ENCODE measurements at places on chromosomes 11 and 22.

DNA sequence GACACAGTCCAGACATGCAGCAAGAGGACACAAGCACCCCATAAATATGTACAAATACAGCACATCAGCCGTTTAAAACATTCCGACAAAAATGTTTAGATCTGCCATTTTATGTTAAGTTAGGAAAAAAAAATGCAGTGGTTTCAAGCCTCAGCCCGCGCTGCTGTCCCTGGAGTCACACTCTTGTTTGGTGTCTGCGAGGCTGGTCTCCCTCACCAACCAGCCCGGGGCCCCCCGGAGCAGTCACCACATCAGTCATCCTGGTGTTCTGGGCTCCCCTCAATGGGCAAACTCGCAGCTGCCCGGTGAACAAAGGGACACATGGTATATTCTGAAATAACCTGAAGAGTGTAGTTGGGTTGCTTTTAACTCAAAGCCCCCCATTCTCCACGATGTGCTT is 1022.2 kb downstream of the BRD1 start:
- DNase-seq = no peak

GRCh38 chr22:44582016-44582415 is 84.0 kb upstream of the RTL6 start:
- DNase-seq = no peak

GRCh38 chr11:83723999-83724398 is 437.8 kb upstream of the CCDC90B start:
- DNase-seq = peak; percentile 62

DNA sequence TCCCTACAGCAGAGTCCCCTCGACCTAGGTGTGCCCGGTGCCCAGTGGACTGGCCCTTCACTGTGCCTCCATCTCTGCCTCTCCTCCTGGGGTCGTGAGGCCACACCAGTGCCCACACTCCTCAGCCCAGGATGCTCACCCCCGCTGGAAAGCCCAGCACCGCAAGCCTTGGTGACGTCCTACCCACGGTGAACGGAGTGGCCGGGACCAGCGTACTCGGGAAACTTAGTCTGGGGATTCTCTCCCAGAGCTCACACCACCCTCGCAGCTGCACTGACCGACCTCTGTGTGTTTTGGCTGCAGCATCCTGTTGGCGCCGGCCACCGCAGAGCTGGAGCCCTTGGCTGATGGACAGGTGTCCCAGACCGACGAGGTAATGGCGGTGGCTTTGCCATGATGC is 35.5 kb upstream of the KRTAP5-7 start:
- DNase-seq = no peak

DNA sequence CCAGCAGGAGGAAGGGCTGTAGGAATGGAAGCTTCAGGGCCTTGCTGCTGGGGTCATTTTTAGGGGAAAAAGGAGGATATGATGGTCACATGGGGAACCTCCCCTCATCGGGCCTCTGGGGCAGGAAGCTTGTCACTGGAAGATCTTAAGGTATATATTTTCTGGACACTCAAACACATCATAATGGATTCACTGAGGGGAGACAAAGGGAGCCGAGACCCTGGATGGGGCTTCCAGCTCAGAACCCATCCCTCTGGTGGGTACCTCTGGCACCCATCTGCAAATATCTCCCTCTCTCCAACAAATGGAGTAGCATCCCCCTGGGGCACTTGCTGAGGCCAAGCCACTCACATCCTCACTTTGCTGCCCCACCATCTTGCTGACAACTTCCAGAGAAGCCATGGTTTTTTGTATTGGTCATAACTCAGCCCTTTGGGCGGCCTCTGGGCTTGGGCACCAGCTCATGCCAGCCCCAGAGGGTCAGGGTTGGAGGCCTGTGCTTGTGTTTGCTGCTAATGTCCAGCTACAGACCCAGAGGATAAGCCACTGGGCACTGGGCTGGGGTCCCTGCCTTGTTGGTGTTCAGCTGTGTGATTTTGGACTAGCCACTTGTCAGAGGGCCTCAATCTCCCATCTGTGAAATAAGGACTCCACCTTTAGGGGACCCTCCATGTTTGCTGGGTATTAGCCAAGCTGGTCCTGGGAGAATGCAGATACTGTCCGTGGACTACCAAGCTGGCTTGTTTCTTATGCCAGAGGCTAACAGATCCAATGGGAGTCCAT is 14.1 kb downstream of the IL10RA start:
- DNase-seq = no peak

DNA sequence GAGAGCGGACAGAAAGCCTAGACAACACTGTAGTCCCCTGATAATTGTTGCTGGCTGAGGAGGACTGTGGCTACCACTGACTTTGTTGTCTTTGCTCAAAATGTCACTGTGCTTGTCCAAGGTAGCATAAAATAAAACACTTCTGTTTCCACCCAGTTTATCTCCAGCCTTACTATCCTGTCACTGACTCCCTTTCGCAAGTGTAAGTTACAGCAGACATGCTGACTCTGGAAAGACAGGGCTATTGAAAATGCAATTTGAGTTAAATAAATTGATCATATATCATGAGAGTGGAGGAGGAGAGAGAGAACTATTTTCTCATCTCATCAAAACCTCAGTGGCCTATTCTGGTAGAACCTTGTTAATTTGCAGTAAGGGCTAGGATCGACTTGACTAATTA is 138.0 kb upstream of the KIRREL3 start:
- DNase-seq = no peak

DNA sequence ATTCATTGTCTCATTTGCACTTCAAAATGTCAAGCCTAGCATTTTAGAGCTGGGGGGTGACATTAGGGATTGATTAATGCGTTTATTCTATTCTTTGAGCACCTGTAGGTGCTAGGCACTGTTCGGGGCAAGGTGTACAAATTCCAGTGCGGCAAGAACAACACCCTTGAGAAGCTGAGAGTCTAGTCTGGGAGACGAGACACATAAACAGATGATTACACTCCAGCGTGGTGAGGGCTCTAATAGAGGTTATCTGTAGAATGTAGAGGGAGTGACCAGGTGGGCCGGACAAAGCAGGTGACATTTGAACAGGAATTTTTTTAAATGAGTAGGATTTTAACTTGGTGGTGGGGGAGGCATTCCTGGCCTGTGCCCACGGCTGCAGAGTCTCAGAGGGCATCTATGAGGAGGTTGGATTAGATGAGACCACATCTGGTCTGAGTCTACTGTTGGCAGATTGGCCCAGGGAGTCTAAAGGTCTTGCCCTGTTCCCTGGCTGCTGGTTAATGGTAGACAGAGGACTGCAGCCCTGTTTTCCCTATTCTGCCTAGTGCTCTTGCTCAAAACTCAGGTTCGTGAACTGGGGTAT is 970 bp downstream of the CAT start:
- DNase-seq = no peak

- DNase-seq = no peak
These were observed 907.5 kb upstream of the CCDC90B start for GRCh38 chr11:84193706-84194105.

GRCh38 chr11:76773921-76774361 is 9.2 kb upstream of the TSKU start:
- no peak for DNase-seq

- DNase-seq = no peak
These were observed 37.5 kb downstream of the EXPH5 start for GRCh38 chr11:108556019-108556418.

DNA sequence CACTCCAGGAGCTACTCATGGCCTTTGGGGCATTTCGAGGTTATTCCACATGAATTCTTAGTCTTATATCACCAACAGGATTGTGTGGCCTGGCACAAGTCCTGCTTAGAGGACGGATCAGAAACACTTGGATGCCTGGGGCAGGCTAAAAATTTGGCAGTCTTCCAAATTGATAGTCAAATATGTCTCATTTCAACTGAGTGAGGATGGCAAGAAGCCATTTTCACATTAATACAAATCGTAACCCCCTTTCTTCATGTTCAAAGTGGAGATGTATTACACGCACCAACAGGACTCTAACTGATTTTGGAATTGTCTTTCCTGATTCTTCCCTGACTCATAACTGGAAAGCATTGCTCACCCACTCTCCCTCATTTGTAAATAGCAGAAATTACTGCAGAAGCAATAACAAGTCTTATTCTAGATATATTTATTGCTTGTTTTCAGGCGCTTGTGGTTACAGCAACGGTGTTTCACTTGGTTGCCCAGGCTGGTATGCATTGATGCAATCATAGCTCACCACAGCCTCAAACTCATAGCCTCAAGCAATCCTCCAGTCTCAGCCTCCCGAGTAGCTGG is 10.3 kb upstream of the CCDC86 start:
- no peak for DNase-seq

DNA sequence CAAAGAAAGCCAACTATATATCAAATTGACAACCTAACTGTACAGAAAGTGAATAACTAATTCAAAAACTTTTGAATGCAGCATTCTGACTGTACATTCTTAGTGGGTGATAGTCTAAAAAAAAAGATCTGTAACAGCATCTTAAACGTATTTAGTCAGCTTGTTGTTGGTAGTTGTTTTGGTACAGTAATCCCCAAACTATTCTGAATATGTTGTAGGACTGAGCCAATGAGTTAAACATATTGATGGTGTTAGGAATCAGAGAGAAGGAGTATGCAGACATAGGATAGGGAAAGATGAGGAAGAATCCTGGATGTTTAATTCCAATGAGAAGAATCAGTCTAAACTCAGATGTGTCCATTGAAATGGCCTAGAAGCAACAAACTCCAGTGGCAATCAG is 41.9 kb upstream of the KIRREL3 start:
- DNase-seq = peak; percentile 81

DNA sequence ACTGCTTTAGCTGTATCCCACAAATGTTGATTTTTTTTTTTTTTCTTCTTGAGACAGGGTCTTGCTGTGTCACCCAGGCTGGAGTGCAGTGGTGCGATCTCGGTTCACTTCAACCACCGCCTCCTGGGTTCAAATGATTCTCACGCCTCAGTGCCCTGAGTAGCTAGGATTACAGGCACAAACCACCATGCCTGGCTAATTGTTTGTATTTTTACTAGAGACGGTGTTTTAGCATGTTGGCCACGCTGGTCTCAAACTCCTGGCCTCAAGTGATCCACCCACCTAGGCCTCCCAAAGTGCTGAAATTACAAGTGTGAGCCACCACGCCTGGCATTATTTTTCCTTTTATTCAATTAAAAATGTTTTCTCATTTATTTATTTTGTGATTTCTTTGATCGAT is 55.9 kb downstream of the PDHX start:
- DNase-seq = no peak

DNA sequence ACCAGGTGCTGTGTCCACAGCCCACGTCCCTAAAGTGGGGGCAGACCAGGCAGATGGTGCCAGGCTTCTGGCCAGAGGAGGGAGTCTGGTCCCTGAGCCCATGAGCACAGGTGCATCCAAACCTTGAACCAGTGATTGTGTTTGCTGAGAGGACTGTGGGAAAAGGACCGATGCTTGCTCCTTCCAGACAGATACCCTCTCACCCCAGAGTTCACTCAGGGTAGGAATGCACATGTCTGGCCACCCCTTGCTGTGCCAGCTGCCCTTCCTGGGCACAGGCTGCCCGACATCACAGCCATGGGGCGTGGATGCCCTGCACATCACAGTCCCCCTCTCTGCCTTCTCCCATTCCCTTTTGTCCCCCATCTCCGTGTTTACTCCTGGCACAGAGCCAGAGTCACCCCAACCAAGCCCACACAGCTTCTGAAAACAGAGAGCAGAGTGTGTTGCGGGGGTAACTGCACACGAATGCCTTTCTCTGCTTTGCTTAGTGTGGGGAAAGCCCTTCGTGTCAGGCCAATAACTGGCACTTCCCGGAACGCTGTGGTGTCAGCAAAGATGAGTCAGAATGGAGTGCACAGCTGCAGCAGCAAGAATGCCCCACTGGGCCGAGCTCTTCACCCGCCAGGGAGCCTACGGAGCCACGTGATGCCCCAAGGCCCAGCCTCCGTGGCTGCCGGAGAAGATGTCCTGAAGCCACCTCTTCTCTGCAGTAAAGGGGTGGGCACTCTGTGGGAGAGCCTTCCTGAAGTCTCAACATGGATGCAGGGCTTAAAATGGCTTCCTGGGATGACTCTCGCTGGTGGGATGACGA is 7.6 kb downstream of the CARS1 start:
- DNase-seq = peak; percentile 96

DNA sequence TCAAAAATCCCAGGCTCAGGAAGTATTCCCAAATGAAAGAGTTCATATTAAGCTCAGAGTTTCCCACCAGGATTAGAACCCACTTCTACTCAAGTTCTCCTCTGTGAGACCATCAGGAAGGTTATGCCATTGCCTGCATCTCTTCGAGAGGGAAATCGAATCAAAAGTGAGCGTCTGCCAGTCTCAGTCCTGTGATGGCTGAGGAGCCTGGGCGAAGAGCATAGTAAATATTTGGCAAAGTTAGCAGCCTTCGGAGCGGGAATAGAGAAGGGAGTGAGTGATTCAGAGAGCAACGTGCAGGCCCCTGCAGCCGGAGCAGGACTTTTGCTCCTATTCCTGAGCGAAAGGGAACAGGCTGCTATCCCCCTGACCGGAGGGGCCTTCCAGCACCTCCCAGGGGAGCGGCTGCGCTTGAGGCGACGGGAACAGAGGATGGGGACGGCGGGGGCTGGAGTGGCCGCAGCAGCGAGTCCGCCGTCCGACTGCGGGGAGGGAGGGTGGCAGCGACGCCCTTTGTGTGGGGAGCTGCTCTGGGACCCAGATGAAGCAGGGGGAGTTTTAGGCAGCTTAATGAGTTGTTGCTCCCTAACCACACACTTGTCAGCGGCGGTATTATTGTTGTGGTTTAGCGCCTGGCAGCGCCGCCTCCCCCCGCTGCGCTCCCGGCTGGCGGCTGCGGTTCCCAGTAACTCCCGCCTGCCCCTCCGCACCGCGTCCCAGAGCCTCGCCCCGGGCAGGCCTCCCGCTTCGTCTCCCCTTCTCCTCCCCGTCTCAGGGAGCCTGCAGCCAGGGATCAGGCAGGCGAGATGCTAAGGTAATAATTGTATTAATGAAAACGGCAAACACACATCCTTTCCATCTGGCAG is 21.7 kb upstream of the NRGN start:
- peak; percentile 19 for DNase-seq

DNA sequence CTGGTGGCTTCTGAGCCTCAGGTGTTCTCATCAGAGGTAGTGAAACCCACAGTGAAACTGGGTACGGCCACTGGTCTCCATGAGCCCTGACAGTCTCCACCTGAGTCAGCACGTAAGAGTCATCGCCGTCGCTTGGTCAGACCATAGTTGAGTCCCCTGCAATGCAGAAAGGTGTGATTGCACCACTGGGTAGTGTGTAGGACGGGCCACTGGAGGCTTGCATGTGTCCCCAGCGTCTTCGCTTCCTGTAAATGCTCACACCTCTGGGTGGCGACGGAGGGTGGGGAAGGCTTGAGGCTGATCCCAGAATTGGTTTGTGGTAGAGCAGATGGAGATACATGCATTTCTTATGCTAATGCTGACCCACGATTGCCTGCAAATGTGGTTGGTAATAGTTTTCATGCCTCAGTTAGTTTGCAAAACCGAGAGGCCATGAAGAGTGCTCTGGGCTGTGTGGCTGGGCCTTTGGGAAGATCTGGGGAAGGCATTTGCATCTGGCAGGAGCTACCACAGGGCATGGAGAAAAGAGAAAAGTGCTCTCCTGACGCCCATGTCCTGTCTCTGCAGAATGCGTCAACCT is 26.5 kb downstream of the CTTN start:
- DNase-seq = no peak
